Activated T-cell treated with anti-CD3 and anti-CD28 coated beads, Interleukin-2, amount 50 U/mL, for 72 hours (primary cell): ENCODE measurements at places on chromosomes 7 and 10. TPM values are rescaled to one million over a fixed set of nuclear protein-coding genes. Genes with fewer than 3 reads are reported as not detected.

ARMH3 gene
- total RNA-seq = 20.1 TPM

DNA sequence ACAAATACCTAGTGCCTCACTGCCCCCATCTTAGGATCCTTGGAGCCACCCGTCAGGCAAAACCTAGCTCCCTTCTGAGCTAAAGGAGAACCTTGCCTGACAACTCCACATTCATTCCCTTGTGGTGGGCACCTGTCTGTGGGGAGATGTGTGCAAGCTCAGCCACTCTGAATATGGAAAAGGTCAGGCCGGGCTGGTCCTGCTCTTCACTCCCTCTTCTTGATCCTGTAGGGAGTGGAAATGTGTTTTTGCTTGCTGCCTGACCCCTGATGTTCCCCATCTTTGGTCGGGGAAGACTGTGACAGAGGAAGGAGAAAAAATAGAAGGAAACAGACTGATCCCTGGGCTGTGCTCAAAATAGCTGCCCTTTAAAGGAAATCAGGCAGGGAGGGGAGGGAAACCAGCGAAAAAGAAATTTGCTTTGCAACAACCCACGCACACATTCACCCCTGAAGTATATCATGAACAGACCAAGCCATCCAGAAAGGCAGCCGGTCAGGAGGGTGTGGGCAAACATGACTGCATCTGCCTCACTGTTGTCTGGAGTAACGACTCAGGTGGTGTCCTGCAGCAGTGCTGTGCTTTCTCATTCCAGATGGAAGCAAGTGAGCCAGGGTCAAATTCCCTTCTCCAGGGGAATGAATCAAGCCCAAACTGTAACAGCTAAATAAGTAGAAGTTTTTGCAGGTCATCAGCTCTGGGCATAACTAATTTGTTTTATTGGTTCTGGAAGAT is 74.0 kb downstream of the SCRN1 start:
- no peak overlapping the region for H3K27ac ChIP-seq
- H3K27me3 ChIP-seq = peaks cover 19% of the 10 kb centered on the region
- DNase-seq = no peak
- no peaks in the 10 kb centered on the region for H3K4me1 ChIP-seq

- H3K4me3 ChIP-seq = peak within 1 kb of the TSS; percentile 87
- peaks cover 4% of the 10 kb centered on the region for H3K36me3 ChIP-seq
- H3K27me3 ChIP-seq = peaks cover 59% of the 10 kb centered on the region
- peaks cover 44% of the 10 kb centered on the region for H3K4me1 ChIP-seq
Measured at GRCh38 chr10:24208661-24209431, at the start of gene KIAA1217. TSS of gene KIAA1217 (plus strand) at chr10:24209138. CDS start at chr10:24209194, 56 bp downstream.

PNLIPRP3 gene
- total RNA-seq = not detected

PVRIG gene
- 34.4 TPM for total RNA-seq

FAS gene
- total RNA-seq = 111 TPM

- H3K36me3 ChIP-seq = no peaks in the 10 kb centered on the region
- H3K4me3 ChIP-seq = peak overlapping the region; percentile 62
- H3K4me1 ChIP-seq = peaks cover 9% of the 10 kb centered on the region
- H3K27me3 ChIP-seq = peaks cover 48% of the 10 kb centered on the region
- peak; percentile 9 for DNase-seq
- no peak overlapping the region for H3K27ac ChIP-seq
Measured at GRCh38 chr7:128168667-128169210, 72.3 kb upstream of the LEP start.

DNA sequence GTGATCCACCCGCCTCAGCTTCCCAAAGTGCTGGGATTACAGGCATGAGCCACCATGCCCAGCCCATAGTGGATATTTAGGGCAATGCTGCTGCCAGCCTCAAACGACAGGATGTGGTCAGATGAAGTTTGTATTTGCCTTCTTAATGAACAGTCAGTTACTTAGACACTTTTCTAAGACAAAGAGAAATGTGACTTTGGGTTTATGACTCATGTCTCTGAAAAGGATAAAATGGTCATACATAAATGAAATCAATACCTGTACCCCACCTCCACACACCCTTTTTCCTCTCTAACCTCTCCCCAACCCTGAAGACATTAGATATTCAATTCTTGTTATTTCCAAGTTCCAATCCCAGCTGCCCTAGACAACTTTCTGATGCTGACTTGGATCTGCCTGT is 109.3 kb upstream of the INSIG1 start:
- H3K4me1 ChIP-seq = peaks cover 44% of the 10 kb centered on the region
- H3K27ac ChIP-seq = no peak overlapping the region
- H3K27me3 ChIP-seq = peaks cover 36% of the 10 kb centered on the region
- H3K4me3 ChIP-seq = no peak overlapping the region
- peaks cover 14% of the 10 kb centered on the region for H3K36me3 ChIP-seq
- no peak for DNase-seq

- H3K4me3 ChIP-seq = no peak overlapping the region
- H3K4me1 ChIP-seq = peaks cover 6% of the 10 kb centered on the region
- no peak overlapping the region for H3K27ac ChIP-seq
- DNase-seq = no peak
- no peaks in the 10 kb centered on the region for H3K36me3 ChIP-seq
Measured at GRCh38 chr7:146654048-146654447, 537.4 kb downstream of the CNTNAP2 start.

- H3K4me1 ChIP-seq = peaks cover 74% of the 10 kb centered on the region
- peak; percentile 68 for DNase-seq
- H3K4me3 ChIP-seq = peak overlapping the region; percentile 82
- H3K27me3 ChIP-seq = no peaks in the 10 kb centered on the region
- H3K36me3 ChIP-seq = peaks cover 23% of the 10 kb centered on the region
- H3K27ac ChIP-seq = peak overlapping the region; percentile 96
Measured at GRCh38 chr10:6347391-6347951, 144.7 kb downstream of the PFKFB3 start.

GRCh38 chr7:121322460-121322859 is 6.3 kb upstream of the WNT16 start:
- H3K36me3 ChIP-seq = no peaks in the 10 kb centered on the region
- no peak for DNase-seq
- no peak overlapping the region for H3K4me3 ChIP-seq

KIAA1217 gene
- total RNA-seq = 0.60 TPM

DGKI gene
- 17.8 TPM for total RNA-seq

TRPV6 gene
- not detected for total RNA-seq

ZNF117 gene
- total RNA-seq = 6.9 TPM

DNA sequence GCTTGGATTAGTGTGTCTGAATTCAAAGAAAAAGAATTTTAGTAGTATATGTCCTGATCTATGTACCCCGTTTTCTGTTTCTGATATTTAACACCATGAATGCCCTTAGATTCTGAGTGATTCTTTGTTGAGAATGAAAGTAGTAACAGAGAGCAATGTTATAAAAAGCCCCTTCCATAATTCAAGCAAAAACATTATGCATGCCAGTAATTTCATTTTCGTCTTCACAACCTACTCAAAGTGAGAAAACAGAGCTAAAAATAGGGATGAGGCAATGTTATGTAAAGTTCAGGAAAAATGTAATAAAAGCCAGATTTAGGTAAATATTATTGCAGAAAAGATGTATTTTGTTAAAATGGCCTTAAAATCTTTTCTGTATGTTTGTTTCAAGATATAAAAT is 28.1 kb downstream of the PTPRZ1 start:
- no peaks in the 10 kb centered on the region for H3K36me3 ChIP-seq
- DNase-seq = no peak
- no peaks in the 10 kb centered on the region for H3K27me3 ChIP-seq
- H3K4me1 ChIP-seq = no peaks in the 10 kb centered on the region

- H3K4me1 ChIP-seq = no peaks in the 10 kb centered on the region
- peaks cover 2% of the 10 kb centered on the region for H3K36me3 ChIP-seq
- no peaks in the 10 kb centered on the region for H3K27me3 ChIP-seq
- H3K4me3 ChIP-seq = no peak overlapping the region
Measured at GRCh38 chr10:5647507-5648240, 18.7 kb downstream of the ASB13 start.

DNA sequence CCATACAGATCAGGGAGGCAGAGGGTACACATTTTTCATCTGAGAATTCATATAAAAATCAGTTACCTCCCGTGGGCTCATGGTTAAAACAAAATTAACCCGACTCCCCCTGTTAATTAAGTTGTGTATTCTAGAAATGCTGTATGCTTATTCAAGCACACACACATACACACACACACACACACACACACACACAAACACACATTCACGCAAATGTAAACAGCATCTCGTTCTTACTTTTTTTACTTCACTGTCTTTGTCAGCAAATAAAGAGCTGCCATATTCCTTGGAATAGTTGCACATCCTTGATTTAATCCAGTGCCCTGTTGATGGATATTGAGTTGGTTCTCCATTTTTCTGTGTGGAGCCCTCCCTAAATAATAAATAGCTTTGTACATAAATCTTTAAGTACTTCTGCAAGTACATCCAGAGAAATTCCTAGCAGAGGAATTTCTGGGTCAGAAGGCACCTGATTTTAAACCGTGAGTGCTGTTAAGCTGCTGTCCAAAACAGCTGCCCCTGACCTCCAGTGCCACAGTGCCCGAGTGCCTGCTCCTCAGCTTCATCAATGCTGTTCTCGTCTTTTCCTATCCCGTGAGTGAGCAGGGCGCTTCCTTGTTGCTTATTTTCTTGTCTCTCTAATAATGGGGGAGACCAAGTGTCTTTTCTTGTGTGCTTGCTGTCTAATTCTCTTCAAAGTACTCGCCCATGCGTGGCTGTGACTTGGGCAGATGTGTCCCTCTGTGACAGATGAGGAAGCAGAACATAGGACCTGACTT is 117.2 kb downstream of the RGS10 start:
- H3K36me3 ChIP-seq = peaks cover 6% of the 10 kb centered on the region
- DNase-seq = no peak
- no peaks in the 10 kb centered on the region for H3K27me3 ChIP-seq
- no peak overlapping the region for H3K4me3 ChIP-seq
- H3K27ac ChIP-seq = no peak overlapping the region

DNA sequence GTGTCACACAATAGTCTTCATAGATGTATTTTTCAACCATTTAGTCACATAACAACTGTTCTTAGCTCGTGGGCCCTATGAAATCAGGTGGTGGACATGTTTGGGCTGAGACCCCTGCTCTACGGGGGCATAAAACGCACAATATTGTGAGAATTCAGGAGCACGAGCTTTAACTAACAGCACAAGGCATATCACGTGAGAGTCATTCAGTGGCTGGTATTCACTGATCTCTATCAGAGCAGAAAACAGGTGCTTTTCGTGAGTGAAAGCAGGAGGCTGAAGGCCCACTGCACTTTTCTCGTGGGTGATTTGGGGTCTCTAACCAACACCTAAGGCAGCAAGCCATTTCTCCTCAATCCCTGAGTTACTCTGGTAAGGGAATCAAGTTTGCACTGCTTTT is 42.8 kb upstream of the GRB10 start:
- H3K27me3 ChIP-seq = peaks cover 20% of the 10 kb centered on the region
- DNase-seq = no peak
- no peak overlapping the region for H3K4me3 ChIP-seq
- no peaks in the 10 kb centered on the region for H3K36me3 ChIP-seq
- H3K27ac ChIP-seq = no peak overlapping the region

DNA sequence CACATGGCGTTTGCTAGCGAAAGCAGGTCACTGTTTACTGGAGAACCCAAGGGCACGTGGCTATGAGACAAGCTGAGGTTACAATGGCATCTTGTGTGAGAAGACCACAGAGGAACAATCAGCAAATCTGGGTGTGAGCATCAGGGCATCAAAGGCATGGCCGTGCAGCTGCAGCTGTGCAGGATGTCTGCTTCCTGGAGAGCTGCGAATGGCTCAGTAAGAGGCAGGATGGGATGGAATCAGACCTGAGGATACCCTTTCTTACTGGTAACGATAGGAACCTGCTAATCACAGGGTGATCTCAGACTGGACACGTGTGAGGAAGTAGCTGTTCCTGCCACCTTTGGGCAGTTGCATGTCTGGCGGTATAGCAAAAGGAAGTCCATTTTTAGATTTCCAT is 119.5 kb downstream of the RNF216 start:
- peaks cover 14% of the 10 kb centered on the region for H3K4me1 ChIP-seq
- H3K27me3 ChIP-seq = no peaks in the 10 kb centered on the region
- no peak overlapping the region for H3K27ac ChIP-seq
- no peak for DNase-seq
- no peak overlapping the region for H3K4me3 ChIP-seq

WNT16 gene
- total RNA-seq = not detected

DNA sequence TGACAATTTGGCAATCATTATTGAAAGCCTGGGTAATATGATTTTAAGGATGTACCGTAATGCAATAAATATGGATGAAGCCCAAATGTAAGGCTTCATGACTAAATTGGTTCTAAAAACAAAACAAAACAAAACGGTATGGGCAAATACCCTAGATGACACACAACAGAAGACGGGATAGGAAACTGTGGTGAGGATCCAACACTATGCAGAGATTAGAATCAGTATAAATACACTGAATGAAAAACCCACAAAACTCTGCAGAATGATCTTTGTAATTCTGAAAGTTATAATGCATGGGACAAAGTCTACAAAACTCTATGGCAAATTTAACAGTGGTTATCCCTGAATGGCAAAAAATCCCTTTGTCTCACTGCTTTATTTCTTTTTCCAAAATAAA is 57.6 kb downstream of the MALSU1 start:
- H3K27me3 ChIP-seq = peaks cover 34% of the 10 kb centered on the region
- no peak overlapping the region for H3K27ac ChIP-seq
- H3K36me3 ChIP-seq = peaks cover 3% of the 10 kb centered on the region
- DNase-seq = peak; percentile 34
- H3K4me3 ChIP-seq = peak overlapping the region; percentile 52

DNA sequence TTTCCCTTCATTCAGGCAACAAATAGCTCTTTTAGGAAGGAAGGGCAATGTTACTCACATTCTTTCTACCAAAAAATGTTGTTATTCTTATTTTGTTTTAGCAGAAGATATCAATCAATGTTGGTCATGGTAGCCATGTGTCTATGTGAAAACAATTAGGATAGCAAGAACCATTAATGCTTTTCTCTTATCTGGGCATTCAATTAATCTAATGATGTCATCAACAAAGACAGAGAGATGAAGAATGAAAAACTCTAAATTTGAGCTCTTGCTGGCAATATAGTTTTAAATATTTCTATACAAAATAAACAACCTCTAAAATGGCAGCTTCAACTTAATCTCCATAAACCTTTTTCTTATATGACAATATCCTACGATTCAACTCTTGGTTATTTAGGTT is 353.7 kb upstream of the ANKRD30A start:
- no peaks in the 10 kb centered on the region for H3K4me1 ChIP-seq
- no peak for DNase-seq
- H3K36me3 ChIP-seq = no peaks in the 10 kb centered on the region
- no peak overlapping the region for H3K4me3 ChIP-seq

GRCh38 chr10:26225322-26225721 is 8.7 kb downstream of the GAD2 start:
- no peak for DNase-seq
- H3K27ac ChIP-seq = no peak overlapping the region
- no peak overlapping the region for H3K4me3 ChIP-seq
- H3K27me3 ChIP-seq = peaks cover 64% of the 10 kb centered on the region

- H3K27ac ChIP-seq = no peak overlapping the region
- H3K4me1 ChIP-seq = no peaks in the 10 kb centered on the region
- H3K4me3 ChIP-seq = no peak overlapping the region
- H3K27me3 ChIP-seq = no peaks in the 10 kb centered on the region
Measured at GRCh38 chr10:122636953-122637352, 62.7 kb downstream of the C10orf120 start.
